Activated T-cell treated with anti-CD3 and anti-CD28 coated beads for 4 hours (primary cell): ENCODE measurements at places on chromosomes 5 and 9.

DNA sequence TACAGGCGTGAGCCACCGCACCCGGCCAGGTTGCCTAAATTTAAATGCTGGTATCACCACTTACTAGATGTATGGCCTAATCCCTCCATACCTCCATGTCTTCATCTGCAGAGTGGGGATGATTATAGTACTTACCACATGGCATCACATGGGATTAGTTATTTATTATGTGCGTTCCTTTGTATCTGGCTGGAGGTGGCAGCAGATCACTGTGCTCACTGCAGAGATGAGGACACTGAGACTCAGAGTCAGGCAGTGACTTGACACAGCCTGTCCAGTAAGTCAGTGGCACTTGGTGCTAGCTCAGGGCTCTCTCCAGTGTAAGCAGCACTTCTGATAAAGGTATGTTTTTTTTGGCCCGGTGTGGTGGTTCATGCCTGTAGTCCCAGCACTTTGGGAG, 38.4 kb upstream of the HAND1 start:
- DNase-seq, result no peak

DNA sequence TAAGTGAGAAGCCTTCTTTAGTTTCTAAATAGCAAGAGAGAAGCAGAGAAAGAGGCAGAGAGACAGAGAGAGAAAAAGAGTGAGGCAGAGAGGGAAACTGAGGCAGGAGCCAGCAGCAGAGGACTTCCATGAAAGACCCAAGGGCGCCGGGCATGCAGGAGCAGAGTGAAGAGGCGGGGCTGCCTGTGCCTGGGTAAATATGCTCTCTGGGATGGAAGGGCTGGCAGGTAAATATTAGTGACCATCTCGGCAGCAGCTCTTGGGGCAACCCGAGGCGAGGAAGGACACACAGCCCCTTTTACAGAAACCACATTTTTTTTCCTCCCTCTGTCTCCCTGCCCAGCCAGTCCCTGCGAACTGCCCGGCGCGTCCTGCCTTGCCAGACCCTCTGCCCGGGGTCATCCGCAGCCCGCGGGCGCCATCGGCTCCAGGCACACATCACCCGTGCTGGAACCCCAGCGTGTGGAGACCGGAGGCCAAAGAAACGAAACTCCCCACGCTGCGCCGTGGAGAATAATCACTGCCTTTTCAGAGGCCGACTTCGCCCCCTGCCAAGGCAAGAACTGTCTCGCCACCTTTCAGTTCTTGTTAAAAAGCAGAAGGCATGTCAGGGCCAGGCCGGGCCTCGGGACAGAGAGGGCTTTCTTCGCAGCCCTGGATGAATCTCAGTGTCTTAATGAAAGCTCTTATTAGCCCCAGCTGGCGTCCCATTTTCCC, 61.3 kb downstream of the BOD1 start:
- DNase-seq, result no peak

DNA sequence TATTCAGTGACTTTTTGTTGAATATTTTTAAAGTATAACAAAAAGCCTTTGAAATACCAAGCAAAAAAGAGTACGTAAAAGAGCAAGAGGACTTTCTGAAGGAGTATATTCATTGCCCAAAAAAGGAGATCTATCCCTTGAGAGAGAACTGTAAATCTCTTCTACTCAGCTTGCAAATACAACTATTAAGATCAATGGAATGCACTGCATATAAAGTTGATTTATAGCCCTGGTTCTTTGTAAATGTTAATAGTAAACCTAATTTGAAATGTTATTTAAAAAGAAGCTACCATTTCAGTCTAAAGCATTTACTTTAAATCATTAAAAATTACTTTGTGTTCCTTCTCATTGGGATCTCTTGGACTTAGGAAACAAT, 168.1 kb downstream of the PDE4D start:
- DNase-seq, result no peak

GRCh38 chr9:129568560-129569501, 52.1 kb downstream of the C9orf50 start:
- DNase-seq, result no peak

- no peak for DNase-seq
These were observed 154.9 kb downstream of the FAM174A start for GRCh38 chr5:100690036-100690560.

DNA sequence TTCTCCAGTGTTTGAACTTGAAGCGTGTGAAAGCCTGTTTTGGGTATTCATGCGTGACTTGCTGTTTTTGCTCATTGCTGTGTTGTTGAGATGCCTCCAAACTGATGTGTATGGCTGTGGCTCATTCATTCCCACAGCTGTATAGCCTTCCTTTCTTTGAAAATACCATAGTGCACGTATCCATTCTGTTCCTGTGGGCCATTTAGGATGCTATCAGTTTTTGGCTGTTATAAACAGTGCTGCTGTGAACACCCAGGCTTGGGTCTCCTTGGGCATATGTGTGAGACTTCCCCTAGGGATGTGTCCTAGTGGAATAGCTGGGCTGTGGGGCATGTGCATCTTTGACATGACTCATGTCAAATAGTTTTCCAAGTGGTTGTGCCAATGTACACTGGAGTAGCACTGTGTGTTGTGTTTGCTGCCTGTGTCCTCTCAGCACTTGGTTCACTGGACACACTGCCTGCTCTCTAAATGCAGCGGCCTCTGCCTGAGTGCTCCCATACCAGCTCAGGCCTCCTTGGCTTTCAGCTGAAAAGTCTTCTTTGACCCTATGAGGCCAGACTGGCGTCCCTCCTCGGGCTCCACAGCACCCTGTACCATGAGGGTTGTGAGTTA, 102.6 kb upstream of the TBC1D2 start:
- no peak for DNase-seq
